Stimulated activated CD8-positive, alpha-beta memory T cell treated with anti-CD3 and anti-CD28 coated beads, Interleukin-15, amount 100 ng/mL, for 4 hours (primary cell): ENCODE measurements at places on chromosomes 13 and 19.
A peak's percentile ranks its signal among the peaks of the same experiment; 100 is the strongest.

DNA sequence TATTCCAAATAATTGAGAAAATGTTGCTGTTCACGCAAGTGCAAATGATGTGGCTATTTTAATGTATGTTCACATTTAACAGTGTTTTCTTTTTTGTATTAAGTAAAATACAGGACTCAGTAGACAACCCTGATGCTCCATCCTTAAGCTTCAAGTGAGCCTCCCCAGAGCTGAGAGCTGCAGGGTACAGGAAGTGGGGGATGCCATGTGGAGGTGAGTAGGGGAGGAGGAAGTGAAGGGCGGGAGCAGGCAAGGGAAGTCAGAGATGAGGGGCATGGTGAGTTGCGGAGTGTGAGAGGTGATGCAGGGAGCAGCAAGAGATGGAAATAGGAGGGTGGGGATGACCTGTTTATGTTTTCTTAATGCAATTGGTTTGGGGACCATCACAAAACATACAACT lies 711.0 kb downstream of the UQCRFS1 start:
- no peak for DNase-seq

DNA sequence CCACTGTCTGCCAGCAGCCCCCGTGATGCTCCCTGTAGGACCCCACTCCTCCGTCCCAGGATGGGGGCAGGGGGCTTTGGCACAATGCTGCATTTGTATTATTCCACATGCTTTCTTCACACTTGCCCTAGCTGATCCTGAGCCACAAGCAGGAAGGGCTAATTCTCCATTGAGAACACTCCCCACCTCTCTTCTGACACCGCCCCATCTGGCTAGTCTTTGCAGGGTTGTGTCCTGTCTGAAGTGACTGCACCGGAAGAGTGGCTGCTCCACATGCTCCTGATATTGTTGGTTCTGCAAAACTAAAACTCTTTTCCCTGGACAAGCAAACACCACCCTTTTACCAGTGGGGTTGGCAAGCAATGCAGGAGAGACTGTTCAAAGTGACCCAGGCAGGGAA lies 18.0 kb downstream of the ZNF574 start:
- no peak for DNase-seq

DNA sequence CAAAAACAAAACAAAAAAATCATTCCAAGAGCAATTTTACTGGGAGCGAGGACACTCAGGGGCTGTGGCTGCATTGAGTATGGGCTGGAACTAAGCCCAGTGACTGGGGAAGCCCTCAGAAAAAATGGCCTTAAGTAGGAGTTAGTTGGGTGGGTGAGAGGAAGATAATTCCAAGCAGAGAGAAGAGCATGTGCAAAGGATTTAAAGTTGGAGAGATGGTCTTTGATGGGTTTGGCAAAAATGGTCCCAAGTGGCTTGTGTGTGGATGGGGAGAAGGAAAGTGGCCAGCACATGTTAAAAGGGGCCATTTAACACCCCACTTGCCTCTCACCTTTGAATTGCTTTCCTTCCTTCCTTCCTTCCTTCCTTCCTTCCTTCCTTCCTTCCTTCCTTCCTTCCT lies 6.7 kb upstream of the CYP4F22 start:
- no peak for DNase-seq

DNA sequence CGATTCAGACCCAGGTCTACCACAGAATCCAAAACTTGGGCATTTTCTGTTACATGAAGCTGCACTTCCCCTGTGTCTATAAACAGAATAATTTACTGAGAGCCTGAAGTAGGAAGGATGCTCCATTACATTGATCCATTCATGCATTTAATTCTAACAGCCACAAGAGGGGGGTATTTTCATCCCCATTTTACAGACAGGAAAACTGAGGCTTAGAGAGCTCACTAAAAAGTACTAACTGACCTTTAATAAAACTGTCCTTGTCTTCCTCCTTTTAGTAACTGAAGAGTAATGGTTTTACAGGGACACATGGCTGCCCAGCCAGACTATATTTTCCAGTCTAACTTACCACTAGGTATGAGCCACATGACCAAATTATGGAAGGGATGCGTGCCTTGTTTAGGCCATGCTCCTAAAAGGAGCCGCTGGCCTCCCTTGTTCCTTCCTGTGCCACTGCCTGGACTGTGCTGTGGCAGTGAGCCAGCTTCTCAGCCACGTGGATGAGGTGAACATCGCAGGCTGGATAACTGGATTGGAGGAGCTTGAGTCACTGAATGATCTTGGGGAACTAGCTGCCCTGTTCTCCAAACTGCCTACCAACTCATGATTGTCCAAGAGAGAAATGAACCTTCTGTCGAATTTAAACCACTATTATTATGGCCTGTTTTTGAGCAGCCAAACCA lies 108.3 kb downstream of the DOCK9 start:
- DNase-seq, result no peak

GRCh38 chr19:48364598-48365348 lies 606 bp downstream of the SYNGR4 start:
- no peak for DNase-seq

GRCh38 chr19:5340637-5341447 lies at the start of gene PTPRS:
Gene PTPRS (minus strand): TSS chr19:5340812. CDS start chr19:5286140, 54,672 bp downstream.
- DNase-seq, result peak; percentile 54

GRCh38 chr19:16085115-16085514 lies 8.8 kb downstream of the TPM4 start:
- DNase-seq, result no peak

DNA sequence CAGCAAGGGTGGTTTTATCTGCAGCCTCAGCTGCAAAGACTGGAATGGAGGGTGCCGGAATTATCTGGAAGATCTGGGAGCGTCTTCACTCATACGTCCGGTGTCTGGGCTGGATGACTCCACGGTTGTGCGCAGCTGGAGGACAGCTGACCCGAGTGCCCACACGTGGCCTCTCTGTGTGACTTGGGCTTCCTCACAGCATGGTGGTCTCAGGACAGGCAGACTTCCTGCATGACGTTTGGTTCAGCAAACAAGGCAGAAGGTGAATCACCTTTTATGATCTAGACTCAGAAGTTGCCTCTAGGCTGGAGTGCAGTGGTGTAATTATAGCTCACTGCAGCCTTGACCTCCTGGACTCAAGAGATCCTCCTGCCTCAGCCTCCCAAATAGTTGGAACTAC lies 33.2 kb downstream of the CACNG6 start:
- no peak for DNase-seq
